ENCODE measurements at places on chromosomes 1 and 21. TPM values are rescaled to one million over a fixed set of nuclear protein-coding genes. Genes with fewer than 3 reads are reported as not detected.

Gene RNU1-4
- not detected for polyA plus RNA-seq

Gene CD247
- polyA plus RNA-seq, result not detected

GRCh38 chr1:197783510-197783948 lies 8.2 kb upstream of the DENND1B start:
- DNase-seq, result peak; percentile 37

GRCh38 chr1:7441143-7441841 lies 329.8 kb upstream of the VAMP3 start:
- no peak for DNase-seq
